ENCODE measurements at places on chromosomes 12 and 14.

- no peak for DNase-seq
Measured at GRCh38 chr12:49893753-49894750, 9.6 kb downstream of the FAIM2 start.

- DNase-seq = no peak
Measured at GRCh38 chr14:31371646-31372045, 48.7 kb downstream of the HEATR5A start.

DNA sequence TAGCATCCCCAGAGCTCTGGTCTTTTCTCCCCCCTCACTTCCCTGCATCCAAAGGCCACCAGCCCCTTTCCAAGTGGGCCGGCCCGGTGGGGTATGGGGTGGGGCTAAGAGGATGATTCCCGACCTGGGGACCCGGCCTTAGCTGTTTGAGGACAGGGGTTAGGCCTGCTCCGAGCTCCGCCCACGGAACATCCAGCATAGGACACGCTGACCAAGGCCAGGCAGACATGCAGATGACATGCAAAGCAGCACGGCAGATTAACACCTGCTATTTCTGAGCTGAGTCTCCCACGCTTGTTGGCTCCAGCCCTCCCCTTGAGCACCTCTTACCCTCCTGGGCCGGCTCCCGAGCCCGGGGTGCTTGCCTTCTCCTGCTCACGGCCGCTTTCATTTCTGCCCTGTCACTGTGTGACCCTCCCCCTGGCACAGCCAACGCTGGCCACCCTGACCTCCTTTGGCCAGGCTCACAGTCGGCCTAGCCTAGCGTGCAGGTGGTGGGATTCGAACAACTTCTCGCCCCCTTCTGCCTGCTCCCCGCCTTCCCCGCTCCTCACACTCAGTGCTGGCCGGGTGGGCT, 40.2 kb downstream of the TEAD4 start:
- DNase-seq = no peak

DNA sequence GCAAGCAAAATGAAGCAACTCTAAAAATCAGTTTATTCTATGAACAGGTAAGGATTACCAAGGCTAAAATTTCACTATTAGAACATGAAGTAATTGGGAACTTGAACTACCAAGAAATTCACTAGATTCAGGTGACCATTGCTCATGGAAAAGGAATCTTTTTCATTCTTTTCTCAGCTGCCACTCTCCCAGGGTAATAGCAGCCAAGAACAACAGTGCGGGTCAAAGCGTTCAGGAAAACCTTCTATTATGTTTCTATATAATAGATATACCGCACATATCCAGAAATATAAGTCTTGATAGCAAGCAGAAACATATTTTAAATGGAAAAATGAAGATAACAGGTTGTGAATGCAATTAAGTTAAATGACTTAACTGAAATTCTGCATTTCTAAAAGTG, 125.6 kb downstream of the NELL2 start:
- no peak for DNase-seq

DNA sequence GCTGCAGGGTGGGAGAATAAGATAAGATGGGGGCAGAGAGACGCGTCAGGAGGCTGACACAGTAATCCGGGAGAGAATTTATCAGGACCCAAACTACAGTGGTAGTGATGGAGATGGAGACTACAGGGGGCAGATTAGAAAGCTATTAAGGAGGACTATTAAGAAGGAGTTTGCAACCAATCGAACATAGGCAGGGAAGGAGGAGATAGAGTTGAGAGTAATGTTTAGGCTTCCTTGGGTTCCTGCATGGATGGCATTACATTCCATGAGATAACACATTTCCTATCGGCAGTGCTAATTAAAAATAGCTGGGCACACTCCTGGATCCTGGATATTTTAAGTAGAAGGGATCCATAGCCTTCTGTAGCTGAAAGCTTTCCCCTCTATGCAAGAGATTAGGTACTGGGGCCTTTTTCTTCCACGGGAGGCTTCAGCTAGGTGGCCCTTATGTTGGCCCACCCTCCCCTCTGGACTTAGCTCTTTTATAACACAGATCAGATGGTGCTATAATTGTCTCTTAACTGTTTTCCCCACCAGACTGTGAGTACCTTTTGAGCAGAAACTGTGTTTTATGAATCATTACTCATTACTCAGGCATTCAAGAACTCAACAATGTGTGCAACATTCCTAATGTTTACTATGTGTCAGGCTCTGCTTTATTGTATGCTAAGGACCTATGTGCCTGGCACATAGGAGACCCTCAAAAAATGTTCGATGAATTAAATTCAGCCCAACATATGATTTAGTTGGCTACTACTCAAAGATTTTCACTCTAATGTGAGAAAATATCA, 113.0 kb downstream of the RMST start:
- DNase-seq = no peak

GRCh38 chr12:72872996-72873395, 600.8 kb downstream of the TRHDE start:
- no peak for DNase-seq

- no peak for DNase-seq
Measured at GRCh38 chr12:121986489-121987245, 35.0 kb upstream of the BCL7A start.

DNA sequence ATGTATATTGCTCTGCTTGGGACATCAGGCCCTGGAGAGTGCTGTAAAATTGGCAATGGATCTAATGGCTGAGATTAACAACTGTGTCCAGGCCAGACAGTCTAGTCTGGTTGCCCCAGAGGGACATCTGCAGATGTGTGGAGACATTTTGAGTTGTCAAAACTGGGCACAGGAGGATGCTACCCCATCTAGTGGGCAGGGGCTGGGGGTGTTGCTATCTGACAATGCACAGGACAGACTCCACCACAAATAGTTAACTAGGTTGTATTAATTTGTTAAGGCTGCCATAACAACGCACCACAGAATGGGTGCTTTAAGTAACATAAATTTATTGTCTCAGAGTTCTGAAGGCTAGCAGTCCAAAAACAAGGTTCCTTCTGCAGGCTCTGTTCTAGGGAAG, 302.5 kb upstream of the AMIGO2 start:
- DNase-seq = no peak

- DNase-seq = no peak
Measured at GRCh38 chr12:12744546-12745305, 27.6 kb downstream of the CDKN1B start.

DNA sequence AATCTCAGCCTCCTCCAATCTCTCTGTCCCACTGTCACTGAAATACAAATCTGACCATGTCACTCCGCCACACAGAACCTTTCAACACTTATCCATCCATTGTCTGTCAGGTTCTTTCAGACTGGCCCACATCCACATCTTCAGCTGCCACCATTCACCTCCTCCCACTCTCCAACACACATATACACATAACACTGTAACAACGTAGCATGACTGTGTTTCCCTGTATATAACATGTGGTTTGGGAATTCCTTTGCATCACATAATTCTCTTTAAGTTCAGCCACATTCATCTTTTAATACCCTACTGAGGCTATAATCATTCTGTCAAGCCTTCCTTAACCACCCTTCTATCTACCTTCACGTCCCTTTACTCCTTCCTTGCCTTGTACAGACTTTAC, 99.2 kb downstream of the PPP2R5E start:
- DNase-seq = no peak

GRCh38 chr12:666066-666465, 2.8 kb upstream of the NINJ2 start:
- no peak for DNase-seq

DNA sequence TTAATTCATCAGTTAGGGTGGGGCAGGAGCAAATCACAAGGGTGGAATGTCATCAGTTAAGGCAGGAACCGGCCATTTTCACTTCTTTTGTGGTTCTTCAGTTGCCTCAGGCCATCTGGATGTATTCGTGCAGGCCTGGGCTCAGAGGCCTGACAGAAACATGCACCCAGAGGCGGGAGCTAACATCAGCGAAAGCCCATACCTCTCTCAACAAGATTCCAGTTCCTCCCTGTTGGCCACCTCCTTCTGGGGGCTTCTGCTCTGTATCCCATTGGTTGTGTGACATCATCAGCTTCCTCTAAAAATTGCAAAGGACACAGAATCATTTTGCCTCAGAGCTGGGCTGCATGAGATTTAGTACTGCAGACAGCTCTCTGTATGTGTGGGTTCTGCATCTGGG, 134.3 kb downstream of the ZNF664 start:
- no peak for DNase-seq

- DNase-seq = no peak
Measured at GRCh38 chr12:127509066-127509778, 757.7 kb upstream of the TMEM132C start.

DNA sequence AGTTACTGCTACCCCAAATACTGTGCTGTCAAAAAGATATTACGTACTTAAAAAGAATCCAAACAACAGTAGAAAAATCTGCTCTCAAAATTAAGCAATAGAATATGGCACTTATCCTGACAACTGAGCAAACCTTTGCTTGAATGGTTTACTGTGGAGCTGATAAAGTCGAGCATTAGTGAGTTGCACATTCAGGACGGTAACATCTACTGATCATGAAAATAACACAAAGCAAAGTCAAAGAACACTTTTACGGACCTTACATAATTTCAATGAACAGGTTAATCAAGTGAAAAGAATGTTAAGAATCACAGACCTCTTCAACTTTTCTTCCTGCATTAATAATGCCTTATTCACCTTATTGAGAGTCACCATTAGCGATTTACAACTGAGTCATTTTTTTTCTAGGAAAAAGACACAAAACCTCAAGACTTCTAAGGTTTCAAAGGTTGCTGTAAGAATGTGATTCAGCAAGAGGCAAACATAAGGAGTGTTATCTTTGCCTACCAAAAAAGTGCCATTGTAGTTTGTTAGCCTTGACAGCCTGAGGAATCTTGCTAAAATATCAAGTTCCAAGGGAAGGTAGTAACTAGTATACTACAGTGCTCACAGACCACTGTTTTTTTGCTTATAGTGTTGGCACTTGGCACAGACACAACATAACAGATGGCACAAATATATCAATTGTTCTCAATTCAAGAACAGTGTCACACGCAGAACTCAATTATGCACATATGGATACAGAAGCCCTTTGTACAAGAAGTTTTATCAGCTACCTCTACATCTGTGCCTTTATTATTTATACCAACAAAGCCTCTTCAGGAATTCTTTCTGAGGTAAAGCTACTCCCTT, 334.2 kb upstream of the RPL10L start:
- DNase-seq = no peak

- no peak for DNase-seq
Measured at GRCh38 chr12:53657041-53657440, 18.8 kb downstream of the ATP5MC2 start.

DNA sequence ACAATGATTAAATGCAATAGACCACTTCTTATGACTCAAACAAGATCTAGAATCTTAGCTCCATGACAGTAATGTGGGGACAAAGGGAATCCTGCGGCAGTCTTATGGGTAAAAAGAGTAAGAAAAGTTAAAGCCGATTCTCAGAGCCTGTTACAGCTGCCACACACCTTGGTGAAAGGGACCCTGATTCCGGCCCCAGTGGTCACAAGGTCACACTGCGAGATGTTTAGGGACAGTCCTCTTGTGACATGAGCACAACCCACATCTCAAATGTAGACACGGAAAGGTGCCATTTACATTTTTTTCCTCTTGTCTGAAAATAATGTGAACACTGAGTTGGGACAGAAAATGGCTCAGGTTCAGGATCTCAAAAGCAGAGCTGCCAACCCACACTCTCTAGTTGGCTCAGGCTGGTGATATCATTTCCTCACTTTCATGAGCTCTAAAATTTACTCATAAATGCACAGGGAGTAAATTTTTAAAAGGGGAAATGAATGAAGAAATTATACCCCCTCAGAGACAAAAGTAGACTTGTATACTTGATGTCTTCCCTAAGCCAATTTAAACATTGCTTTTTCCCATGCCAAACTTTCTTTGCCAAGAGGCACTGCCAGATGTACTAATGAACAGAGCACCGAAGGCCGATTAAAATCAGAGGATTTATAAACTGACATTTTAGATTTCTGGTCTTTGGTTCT, 113.1 kb upstream of the OVCH1 start:
- no peak for DNase-seq

DNA sequence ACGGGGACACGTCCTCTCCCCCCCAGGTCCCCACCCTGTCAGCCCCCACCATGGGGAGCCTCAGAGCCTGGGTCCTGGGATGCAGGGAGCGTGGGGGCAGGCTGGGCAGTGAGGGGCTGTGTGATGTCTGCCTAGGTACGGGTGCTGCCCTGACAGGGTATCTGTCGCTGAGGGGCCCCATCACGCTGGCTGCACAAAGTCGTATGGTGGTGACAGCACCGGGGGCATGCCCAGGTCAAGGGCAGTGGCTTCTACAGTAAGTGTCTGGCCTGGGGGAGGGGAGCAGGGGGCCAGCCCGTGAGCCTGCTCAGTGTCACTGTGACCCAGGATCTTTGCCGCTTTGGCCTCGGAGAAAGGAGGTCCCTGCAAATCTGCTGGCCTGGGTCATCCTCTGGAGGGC, 23.3 kb downstream of the PAPLN start:
- DNase-seq = no peak

DNA sequence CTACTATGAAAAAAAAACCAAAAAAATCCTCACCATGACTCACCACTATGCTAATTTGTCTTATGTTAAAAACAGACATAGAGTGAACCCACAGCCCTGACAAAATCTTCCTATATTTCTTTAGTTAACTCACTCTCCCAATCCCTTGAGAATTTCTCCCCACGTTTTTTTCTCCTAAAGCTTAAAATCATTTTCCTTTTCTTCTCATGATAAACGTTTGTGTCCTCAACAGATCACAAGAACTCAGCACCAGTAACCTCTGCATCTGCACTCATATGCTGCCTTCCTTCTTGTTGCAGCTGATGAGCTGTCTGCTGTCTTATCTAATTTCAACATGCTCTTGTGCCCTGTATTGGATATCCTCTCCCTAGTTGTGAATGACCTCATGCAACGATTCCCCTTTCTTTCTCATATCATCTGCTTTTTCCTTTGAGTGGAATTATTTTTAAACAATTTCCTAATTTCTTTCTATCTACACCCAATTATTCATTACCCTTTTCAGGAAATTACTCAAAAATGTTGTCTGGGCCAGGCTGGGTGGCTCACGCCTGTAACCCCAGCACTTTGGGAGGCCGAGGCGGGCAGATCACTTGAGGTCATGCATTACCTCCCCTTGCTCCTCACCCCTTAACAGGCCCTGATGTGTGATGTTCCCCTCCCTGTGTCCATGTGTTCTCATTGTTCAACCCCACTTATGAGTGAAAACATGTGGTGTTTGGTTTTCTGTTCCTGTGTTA, 427.5 kb upstream of the MGAT4C start:
- no peak for DNase-seq

GRCh38 chr14:102150744-102151143, 11.0 kb downstream of the WDR20 start:
- DNase-seq = no peak

- no peak for DNase-seq
Measured at GRCh38 chr12:14612898-14613445, 45.3 kb upstream of the PLBD1 start.

GRCh38 chr12:121990692-121991603, 30.7 kb upstream of the BCL7A start:
- DNase-seq = no peak

- DNase-seq = no peak
Measured at GRCh38 chr12:120367924-120368788, 808 bp downstream of the MSI1 start.

DNA sequence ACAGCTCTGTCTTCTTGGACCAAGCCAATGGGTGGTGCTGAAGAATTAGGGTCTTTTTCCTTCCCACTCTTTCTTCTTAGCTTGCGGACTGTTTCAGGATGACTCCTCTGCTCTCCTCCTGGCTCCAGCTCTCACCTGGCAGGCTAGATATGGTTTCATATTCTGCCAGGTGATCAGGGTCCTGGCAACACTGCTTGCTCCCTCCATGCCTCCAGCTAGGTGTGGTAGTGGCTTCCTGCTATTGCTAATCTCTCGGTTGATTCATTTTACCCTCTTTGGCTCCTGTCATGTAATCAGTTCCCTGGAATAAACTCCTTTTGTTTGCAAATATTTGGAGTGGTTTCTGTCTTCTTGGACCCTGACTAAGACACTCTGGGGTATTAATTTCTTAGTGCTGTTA, 4.3 kb upstream of the GZMH start:
- no peak for DNase-seq

Measured in activated CD8-positive, alpha-beta memory T cell treated with anti-CD3 and anti-CD28 coated beads for 48 hours (primary cell).